ENCODE measurements at places on chromosomes 3 and 15. TPM values are rescaled to one million over a fixed set of nuclear protein-coding genes. Genes with fewer than 3 reads are reported as not detected.

The MOBP gene
- total RNA-seq, result not detected

The FOXB1 gene
- 1.2 TPM for total RNA-seq

The GPR87 gene
- 0.62 TPM for total RNA-seq

The MELTF gene
- total RNA-seq, result 3.9 TPM

The KIF7 gene
- total RNA-seq, result 2.4 TPM

The FHIT gene
- 22.6 TPM for total RNA-seq

The MEIS2 gene
- total RNA-seq, result not detected

The IP6K2 gene
- 59.9 TPM for total RNA-seq

The TRMT10C gene
- total RNA-seq, result 60.5 TPM

The MRAS gene
- total RNA-seq, result 0.42 TPM

The CYB561D2 gene
- 35.9 TPM for total RNA-seq

The PODXL2 gene
- 9.7 TPM for total RNA-seq

The CACNA2D2 gene
- 0.78 TPM for total RNA-seq

The TMEM42 gene
- 10.0 TPM for total RNA-seq

The SPINT1 gene
- total RNA-seq, result 11.0 TPM

The STRIT1 gene
- not detected for total RNA-seq

The CLDN18 gene
- total RNA-seq, result not detected

The MORC1 gene
- not detected for total RNA-seq

The PLA2G4E gene
- not detected for total RNA-seq

The APBA2 gene
- total RNA-seq, result 0.80 TPM

The CCR3 gene
- not detected for total RNA-seq

The PLSCR2 gene
- total RNA-seq, result not detected

The KLHL40 gene
- not detected for total RNA-seq

The ZNF660 gene
- 0.21 TPM for total RNA-seq

The SCAANT1 gene
- total RNA-seq, result not detected

The TYRO3 gene
- 3.0 TPM for total RNA-seq

The MKRN3 gene
- 2.1 TPM for total RNA-seq

The PLA2G4F gene
- total RNA-seq, result not detected

The IL12A gene
- 0.34 TPM for total RNA-seq

The SLC49A4 gene
- 1.9 TPM for total RNA-seq

The LIPC gene
- 0.62 TPM for total RNA-seq

The ACKR4 gene
- total RNA-seq, result 0.15 TPM

The TM6SF1 gene
- total RNA-seq, result 4.5 TPM

The IL17RB gene
- 1.2 TPM for total RNA-seq

The FBXO40 gene
- not detected for total RNA-seq

The SLC28A2 gene
- not detected for total RNA-seq

The PAQR9 gene
- total RNA-seq, result not detected

The GABRR3 gene
- total RNA-seq, result not detected

The GP5 gene
- 0.31 TPM for total RNA-seq

The SLC9C1 gene
- not detected for total RNA-seq

All from activated T-helper 1 cell treated with anti-CD3 and anti-CD28 coated beads, Interleukin-12 subunit alpha, Interleukin-12 subunit beta, Interleukin-2, Interleukin-4 antibody, amounts not matched to agents 30 ng/mL and 10 ng/mL and 1 ng/mL, durations not matched to agents 14 hours and 24 hours and 36 hours (primary cell).